ENCODE measurements at places on chromosomes 1 and 21.

DNA sequence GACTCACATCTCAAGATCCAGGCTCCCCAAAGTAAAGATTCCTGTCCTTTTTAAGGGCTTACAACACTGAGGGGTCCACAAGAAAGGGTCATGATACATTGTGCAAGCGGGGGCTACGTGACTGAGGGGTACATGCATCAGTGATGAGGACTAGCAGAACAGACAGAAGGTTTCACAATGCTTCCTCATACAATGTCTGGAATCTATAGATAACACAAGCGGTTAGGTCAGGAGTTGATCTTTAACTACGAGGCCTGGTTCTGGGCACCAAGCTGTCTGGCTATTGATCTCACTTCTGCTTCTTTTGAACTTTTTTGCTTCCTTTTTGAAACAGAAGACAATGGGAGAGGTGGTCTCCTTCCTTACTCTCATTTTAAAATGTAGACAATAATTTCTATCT, 718.6 kb downstream of the AMY1C start:
- DNase-seq = no peak

GRCh38 chr1:53715478-53715877, 23.5 kb downstream of the GLIS1 start:
- DNase-seq = peak; percentile 80

GRCh38 chr1:217552339-217552951, 78.4 kb downstream of the GPATCH2 start:
- no peak for DNase-seq

- no peak for DNase-seq
Observed at GRCh38 chr1:62682531-62682930, 5.7 kb downstream of the DOCK7 start.

DNA sequence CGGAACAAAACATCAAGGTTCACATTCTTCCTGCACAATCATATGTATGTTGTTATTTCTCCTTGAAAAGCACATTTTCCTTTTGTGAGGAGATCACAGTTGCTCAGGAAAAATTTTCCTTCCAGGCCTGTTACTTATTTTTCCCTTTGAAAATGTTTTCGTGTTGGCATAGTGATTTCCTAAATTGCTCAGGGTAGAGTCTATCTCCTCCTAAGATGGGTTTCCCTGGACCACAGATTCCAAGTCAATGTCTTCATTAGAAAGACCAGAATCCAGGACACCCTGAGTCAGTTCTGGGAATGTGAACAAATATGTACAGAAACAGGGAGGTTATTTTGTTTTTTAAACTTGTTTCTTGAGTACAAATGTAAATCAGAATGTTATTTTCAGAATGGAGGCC, 94.3 kb upstream of the C1orf105 start:
- DNase-seq = no peak

DNA sequence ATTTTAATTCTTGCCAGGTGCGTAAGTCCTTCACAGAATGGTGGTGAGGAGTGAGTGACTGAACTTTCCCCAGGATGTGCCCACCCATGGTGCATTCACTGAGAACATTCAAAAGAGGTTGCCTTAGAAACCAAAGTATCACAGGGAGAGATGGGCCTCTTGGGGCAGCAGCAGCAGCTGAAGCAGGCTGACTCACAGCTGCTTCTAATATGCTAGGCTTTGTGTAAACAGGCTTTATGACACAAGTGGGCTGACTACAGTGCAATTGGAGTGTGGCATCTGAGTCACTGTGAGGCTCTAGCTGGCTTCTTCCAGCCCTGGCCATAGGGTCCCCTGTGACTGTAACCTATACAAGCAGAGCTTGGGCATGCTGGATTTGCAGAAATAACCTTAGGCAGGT, 12.6 kb downstream of the PIGP start:
- peak; percentile 63 for DNase-seq

- DNase-seq = no peak
Observed at GRCh38 chr1:159921700-159922504, 3.4 kb downstream of the TAGLN2 start.

- DNase-seq = no peak
Observed at GRCh38 chr1:151164732-151165280, 896 bp downstream of the LYSMD1 start.

DNA sequence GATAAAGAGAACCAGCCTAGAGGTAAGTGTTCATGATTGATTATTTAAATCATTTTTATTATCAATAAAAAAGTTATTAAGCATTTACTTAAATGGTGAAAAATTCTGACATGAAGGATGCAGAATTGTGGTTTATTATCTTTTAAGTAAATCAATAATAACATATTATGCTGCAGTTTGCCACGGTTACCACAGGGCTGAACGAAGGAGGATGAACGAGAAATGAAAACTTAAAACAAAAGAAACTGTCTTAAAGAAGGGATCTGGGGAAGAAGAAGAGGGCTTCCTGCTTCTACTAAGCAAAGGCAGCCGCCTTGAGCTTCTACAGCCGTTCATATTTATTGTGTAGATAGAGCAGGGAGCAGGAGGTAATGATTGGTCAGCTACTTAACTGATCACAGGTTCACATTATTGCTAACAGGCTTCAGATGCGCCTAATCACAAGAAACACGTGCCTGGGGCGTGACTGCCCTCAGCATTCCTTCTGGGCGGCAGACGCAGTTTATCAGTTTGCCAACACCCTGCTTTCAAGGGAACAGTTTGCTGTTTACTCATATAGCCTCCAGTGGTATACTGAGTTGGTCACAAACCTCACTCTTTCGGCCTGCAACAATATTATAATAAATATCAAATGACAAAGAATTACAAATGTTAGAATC, 5.8 kb upstream of the FNBP1L start:
- no peak for DNase-seq

DNA sequence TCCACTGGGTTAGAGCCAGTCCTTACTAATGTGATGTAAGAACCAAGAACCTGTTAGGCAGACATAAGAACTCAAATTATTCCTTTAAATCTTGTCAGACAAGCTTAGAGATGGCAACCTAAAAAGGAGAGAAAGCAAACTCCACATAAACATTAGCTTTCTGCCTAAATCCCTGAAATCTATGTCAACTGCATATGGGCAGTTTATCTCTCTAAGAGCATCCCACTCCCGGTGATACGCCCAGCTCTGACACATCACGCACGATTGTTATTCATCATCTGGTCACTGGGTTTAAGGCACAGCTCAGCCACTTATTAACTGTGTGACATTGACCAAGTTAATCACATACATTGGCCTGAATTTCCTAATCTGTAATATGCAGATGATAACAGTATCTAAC, 323.7 kb downstream of the HHIPL2 start:
- no peak for DNase-seq

DNA sequence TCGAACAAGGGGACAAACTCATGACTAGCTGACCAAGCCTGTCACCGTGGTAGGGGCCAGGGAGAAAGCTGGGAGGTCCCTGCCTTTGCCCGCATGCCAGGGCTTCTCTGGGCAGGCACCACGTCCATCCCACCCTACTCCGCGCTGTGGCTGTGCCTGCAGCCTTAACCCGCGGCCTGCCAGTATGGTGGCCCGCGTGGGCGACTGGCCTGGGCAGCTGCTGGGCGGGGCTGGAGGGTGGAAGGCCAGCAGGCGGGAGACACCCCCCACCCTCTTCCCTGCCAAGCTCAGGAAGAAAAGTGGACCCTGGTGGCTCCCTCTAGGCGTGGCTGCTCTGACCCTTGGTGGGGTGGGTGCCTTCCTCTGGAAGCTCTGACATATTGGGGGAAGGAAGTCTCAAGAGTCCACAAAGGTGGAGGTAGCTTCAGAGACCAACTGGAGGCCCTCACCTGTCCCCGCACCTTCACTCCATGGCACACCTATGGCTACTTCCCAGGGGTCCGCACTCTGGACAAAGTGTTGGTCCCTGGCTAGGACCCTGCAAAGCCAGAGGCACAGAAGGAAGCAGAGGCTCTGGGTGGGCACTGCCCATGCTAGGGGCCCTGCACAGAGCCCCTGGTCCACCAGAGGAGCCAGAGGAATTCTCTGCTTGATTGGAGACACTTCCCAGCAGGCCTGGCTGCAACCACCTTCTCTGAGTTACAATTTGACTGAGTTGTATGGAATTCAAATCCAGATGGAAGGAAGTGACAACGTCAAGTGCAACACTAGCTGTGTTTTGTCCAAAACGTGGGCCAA, 3.3 kb upstream of the SKI start:
- no peak for DNase-seq

DNA sequence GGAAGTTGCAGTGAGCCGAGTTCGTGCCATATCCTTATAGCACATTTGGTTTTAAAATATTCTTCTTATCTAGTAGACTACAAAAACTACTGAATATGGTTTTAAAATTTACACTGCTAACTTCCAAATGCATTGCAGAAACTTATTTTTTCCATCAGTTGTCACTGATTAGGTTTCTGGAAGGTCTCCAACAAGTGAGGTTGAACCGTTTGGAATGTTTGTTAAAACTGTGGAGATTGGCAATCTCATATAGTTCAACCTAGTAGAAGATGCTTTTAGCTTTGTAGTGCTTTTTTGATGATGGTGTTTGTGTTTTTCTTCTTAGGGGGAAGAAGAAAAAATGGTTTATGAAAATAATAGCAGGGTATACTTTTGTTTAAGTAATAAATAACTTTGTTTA, 12.9 kb downstream of the CENPF start:
- no peak for DNase-seq

- DNase-seq = no peak
Observed at GRCh38 chr1:183877053-183877720, 72.3 kb downstream of the RGL1 start.

DNA sequence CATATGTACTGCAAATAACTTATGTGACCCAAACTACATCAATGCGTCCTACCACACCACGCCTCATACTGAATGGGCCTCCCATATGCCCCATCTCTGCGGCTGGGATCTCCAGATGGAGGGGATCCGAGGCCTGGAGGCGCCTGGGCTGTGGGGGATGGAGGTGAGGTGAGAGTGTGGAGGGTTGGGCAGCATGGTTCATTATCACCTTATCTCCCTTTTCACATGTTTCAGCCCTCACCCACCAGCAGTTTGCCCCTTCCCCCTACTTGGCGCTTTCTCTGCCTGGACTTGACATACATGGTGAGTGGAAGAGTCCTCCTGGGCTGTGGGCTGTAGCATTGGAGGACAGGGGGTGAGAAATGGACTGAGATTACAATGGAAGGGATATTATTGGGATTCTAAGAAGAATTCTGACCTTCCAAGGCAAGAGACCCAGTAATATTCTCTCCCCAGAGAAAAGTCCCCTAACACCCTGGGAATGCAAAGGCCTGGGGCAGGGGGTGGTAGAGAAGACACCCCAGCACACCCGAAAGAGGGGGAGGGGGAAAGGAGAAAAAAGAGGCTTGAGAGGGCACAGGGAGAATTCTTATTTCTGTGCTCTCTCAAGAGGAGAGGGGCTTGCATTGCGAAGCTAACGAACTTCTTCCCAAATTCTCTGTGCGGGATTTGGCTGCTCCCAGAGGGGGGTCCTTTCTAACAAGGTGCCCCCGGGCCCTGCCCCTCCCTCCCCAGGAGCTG, 61.4 kb downstream of the MEF2D start:
- DNase-seq = no peak

DNA sequence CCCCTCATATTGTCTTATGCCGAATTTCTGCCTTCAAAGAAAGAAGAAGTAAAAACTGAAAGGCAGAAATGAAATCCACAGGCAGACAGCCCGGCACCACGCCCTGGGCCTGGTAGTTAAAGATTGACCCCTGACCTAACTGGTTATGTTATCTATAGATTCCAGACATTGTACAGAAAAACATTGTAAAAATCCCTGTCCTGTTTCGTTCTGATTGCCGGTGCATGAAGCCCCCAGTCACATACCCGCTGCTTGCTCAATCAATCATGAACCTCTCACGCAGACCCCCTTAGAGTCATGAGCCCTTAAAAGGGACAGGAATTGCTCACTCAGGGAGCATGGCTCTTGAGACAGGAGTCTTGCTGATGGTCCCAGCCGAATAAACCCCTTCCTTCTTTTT, 49.3 kb downstream of the JMJD4 start:
- DNase-seq = no peak

GRCh38 chr1:230749150-230749549, 2.0 kb downstream of the CAPN9 start:
- no peak for DNase-seq

GRCh38 chr1:152506899-152507498, 3.6 kb upstream of the LCE5A start:
- no peak for DNase-seq

- no peak for DNase-seq
Observed at GRCh38 chr1:39061951-39062350, 35.8 kb downstream of the NDUFS5 start.

Measured in ecto neural progenitor cell (in vitro differentiated cells).